Renal cortex interstitium (tissue), 15 donors: ENCODE measurements at places on chromosomes 11 and 22. TPM values are rescaled to one million over a fixed set of nuclear protein-coding genes. Genes with fewer than 3 reads are reported as not detected.

Gene ASPHD2
- 3.3 TPM for polyA plus RNA-seq

DNA sequence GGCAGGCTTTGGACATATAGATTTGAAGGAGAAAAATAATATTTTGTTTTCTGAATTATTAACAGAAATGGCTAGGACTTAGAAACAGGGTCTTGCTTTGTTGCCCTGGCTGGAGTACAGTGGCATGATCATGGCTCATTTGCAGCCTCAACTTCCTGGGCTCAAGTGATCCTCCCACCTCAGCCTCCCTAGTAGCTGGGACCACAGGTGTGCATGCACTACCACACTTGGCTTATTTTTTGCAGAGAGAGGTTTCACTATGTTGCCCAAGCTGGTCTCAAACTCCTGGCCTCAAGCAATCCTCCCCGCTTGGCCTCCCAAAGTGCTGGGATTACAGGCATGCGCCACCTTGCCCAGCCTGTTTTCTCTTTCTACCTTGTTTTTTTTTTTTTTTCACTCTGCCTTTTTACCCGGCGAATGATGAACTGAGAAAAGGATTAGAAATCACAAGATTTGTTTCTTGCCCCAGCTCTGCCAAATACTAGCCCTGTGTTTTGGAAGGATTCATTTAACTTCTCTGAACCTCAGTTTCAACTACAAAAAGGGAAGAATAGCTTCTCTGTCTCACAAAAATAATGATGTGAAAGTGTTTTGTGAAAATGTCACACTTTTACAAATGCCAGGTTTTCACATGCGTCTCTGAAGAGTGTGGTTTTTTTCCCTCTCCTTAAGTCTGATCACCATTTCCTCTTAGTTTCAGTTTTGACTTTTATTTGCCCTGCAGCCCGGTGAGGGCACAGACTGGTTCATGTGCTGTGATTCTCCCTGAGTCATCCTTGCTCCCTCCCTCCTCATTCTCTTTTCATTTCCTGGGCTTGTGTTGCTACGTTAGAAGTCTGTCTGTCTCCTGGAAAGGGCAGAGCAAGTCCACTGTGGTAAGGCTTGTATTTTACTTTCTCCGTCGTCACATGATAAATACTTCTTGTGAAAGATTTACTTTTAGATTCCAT lies 67.7 kb downstream of the BCL2L13 start:
- no peak for DNase-seq

DNA sequence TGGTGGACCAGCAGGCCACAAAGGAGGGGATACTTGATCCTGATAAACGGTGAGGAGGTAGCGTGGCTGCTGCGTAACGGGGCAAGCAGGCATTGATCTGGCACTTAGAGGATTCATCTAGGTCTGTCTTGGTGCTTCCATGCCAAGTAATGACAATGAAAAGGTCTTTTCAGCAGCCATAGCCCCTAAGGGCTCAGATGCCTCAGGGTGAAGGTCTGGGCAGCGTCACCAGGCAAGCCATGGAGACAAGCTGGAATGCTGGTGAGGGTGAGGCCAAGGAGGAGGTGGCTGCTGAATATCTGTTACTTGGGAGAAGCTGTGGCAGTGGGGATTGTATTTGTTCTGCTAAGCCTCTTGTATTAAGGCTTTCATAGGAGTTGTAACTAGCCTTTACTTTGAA lies 4.8 kb upstream of the CHKB start:
- DNase-seq: no peak

DNA sequence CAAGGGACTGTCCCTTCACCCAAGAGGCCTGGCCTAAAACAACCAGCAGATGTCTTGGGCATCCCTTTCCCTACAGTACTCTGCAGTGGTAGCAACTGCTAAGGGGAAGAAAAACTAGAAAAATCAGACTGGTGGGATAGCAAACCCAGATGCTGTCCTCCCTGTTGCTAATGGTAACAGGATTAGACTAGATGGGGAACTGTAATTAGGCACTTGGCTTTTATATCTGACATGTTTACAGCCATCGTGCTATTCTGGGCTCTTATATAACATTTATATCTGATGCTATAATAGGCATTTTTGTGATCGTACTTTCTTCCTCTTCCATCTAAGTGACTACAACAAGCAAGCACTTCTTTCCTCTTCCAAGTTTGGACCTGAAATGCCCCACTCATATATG lies 316.7 kb downstream of the DLG2 start:
- DNase-seq: no peak

Gene EFEMP2
- 127 TPM for polyA plus RNA-seq

DNA sequence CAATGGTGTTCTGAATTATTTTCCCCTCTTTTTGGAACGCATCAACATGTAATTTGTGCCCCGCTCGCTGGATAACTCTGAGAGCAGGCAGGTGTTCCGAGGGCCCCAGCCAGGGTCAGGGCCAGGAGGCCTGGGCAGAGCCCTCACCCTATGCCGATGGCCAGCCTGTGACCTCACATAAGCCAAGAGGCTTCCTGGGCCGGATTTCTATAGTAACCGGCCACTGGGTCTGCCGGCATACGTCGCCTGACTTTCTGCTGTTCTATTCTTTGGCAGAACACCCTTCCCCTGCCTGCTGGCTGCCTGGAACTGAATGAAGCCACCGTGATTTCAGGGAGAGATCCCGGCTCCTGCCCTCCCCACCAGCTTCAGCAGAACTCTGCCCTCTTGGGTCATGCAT lies 375.2 kb downstream of the SHANK2 start:
- DNase-seq: no peak
